Left cardiac atrium (tissue), 4 donors: ENCODE measurements at places on chromosomes 13 and 19. TPM values are rescaled to one million over a fixed set of nuclear protein-coding genes. Genes with fewer than 3 reads are reported as not detected.

The SMG9 gene
- total RNA-seq: 19.4 TPM

The TRPC4 gene
- 1.3 TPM for total RNA-seq

The EXOC3L2 gene
- total RNA-seq: 1.9 TPM

The TSHZ3 gene
- 5.4 TPM for total RNA-seq

The PSPN gene
- 0.92 TPM for total RNA-seq

The FFAR2 gene
- total RNA-seq: 0.44 TPM

DNA sequence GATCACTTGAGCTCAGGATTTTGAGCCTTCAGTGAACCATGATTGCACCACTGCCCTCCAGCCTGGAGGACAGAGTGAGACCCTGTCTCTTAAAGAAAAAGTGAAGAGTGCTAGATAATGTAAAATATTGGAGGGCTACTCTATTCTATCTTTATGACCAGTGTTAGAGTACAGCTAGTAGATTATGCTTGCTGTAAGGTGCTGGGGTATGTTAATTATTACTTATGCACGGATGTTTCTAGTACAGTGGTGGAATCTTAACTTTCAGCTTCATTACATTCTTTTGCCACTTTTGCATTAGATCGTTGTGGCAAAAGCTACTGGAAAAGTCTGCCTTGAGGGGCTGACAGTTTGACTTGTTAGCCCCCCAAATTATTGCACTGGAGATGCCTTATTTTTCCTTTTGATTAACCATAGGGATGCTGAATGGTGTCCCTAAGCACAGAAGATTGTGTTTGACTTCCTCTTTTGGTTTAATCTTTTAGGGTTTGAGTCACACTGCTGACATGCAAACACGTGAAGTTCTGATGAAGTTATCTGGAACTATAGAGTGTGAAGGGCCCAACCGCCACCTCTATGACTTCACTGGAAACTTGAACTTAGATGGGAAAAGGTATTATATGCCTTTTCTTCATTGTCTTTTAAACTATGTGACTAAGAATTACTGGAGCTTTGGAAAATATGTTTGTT is 169.8 kb downstream of the ATP8A2 start:
- DNase-seq: no peak

GRCh38 chr19:39401549-39402345 is 4.9 kb upstream of the ZFP36 start:
- DNase-seq: peak; percentile 66

DNA sequence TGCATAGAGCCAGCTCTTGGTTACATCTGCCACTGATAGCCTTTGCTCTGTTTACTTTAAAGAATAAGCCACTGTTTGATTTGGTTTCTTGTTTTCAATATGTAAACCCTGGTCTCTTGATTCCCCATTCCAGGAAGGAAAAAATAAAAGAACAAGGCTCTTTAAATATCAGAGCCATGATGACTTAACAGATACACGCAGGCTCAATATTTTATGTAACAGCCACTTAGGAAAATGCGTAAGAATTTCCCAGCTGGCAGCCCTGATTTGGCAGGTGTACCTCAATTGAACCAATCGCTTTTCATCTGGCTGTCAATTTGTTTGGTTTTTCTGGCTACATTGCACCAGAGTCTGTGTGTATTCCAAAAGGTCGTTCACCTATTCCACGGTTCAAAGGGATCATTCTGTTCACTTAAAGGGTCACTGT is 65.6 kb downstream of the IRS2 start:
- no peak for DNase-seq

GRCh38 chr19:16645140-16645539 is 14.8 kb downstream of the SMIM7 start:
- no peak for DNase-seq

- DNase-seq: peak; percentile 87
Observed at GRCh38 chr19:1259206-1259875, 9.8 kb upstream of the CIRBP start.

DNA sequence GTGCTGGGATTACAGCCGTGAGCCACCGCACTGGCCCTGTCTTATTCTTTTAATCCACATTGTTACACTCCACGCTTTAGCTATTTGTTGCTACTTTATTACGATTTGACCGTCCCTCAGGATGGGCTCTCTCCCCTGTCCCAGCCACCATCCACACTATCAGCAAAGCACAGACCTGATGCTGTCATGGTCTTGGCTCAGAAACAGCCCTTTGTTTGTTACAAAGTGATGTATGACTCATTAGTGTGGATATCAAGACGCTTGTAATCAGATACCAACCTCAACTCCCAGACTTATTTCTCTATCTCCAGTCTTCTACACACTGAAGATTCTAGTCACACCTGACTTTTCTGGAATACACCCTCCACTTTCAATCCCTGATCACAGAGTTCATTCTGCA is 84.6 kb upstream of the FREM2 start:
- DNase-seq: no peak

- no peak for DNase-seq
Observed at GRCh38 chr19:18311502-18312091, 11.3 kb downstream of the LSM4 start.

DNA sequence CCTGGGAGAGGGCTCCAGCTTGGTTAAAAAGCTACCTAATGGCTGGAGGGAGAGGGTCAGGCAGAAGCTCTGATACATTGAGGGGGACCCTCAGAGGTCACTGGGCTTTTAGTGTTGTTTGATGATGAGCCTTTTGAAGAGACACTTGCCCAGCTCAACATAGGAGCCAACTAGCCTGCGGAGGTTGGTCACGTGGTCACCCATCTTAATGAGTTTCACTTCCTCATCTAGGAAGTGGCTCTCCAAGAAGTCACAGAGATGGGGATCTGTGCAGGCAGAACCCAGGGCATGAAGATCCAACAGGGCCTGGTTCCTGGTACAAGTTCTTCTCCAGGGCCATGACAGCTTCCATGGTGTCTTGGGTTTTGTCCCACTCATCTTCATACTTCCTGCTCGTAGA is 33.4 kb downstream of the IPO5 start:
- DNase-seq: peak; percentile 26

DNA sequence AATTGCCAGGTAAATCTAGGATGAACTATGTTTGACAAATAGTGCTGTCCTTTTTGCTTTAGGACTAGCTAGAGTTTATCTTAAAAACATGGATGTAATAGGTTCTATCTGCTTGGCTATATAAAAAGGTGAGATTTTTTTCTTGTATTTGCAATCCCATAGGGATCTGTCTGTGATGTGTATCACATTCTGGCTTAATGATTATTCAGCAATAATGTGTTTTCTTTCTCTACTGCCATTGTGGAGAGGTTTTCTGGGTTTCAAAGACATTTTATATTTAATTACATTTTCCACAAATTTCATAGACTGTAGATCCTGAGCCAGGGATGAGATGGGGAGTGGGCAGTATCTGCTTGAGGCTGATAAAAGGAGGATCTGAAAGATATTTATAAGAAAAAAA is 277.8 kb upstream of the SLITRK5 start:
- no peak for DNase-seq

GRCh38 chr13:46022481-46022880 is 30.1 kb downstream of the ZC3H13 start:
- no peak for DNase-seq
